ENCODE measurements at places on chromosomes 6 and 20.

DNA sequence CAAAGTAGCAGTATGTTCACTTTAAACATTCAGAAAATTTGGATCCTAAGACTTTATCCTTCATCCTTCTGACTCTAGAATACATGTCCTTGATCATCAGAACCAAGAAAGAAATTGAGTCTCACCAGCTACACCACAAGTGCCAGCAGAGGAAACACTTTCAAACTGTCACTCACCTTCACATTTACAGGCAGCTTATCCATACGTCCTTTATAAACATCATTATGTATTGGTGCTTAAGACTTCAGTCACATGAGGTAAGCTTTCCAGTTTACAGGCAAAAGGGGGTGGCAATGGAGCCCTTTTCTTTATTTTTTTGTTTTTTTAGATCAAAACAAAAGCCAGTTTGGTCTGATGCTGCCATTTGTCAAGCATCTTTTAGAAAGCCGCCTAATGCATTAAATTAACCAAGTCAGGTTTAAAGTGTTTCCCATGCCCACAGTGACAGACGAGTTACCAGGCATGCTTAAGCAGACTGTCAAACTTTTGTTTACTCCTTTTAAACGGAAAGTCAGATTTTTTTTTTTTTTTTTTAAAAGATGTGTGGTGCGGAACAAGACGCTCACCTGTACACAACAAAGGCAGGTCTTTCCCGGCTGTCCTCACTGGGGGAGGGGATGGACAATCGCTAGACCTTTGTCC, 952 bp upstream of the BRPF3 start:
- peaks cover 22% of the 10 kb centered on the region for H3K4me1 ChIP-seq
- H3K4me3 ChIP-seq = peak overlapping the region; percentile 90
- H3K27ac ChIP-seq = peak overlapping the region; percentile 100
- H3K36me3 ChIP-seq = peaks cover 1% of the 10 kb centered on the region
- DNase-seq = no peak
- no peaks in the 10 kb centered on the region for H3K27me3 ChIP-seq

DNA sequence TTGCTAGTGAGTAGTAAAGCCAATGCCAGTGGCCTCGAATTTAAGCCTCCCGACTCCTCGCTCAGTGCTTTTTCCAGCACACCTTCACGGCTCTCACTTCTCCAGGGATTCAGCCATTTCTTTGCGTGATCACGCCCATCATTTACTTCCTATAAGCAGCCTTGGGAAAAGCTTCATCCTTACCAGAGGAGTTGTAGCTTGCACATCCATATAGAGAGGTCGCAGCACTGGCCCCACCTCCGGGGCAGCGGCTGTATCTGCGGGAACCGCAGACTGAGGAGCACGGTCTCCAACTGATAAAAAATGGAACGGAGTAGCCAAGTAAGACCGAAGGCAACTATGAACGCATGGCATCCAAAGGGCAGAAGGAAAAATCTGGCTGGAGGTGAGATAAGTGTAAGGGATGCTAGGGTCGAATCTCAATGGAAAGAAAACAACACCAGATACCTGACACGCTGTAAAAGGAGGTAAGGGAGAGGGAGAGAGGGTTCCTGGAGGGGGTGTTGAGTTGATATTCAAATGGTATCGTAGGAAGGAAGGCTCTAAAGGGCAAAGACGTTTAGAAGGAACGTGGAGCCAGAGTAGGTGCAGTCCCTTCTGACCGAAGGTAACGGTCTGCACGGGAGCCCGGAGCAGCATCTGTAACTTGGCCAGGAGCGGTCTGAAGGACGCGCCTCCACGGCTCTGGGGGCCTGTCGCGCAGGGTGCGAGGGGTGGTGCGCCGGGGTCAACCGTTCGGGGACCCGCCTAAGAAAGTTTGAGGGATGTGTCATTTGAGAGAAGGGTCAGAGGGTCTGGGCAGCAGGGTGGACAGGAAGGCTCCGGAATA, 640 bp downstream of the NFS1 start:
- H3K4me1 ChIP-seq = peaks cover 15% of the 10 kb centered on the region
- no peaks in the 10 kb centered on the region for H3K27me3 ChIP-seq
- H3K4me3 ChIP-seq = peak overlapping the region; percentile 79
- DNase-seq = peak; percentile 48
- H3K36me3 ChIP-seq = peaks cover 20% of the 10 kb centered on the region
- H3K27ac ChIP-seq = peak overlapping the region; percentile 96

DNA sequence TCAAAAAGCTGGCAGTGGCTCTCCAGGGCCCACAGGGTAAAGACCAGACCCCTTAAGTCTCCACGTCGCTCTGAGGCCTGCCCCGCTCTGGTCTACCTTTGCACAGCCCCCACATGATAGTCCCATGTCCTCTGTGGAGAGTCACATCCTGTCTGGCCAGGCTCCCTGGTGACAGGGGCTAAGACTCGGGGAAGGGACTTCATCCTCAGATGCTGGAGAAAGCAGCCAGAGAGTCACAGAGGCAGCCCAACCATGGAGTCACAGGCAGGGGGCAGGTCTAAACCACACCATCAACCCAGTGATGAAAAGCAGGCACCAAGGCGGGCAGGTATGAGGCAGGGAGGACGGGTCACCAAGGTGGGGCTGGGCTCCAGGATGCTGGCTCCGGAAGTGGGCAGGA, 62.2 kb downstream of the SLC22A23 start:
- no peak for DNase-seq
- H3K4me3 ChIP-seq = no peak overlapping the region
- no peak overlapping the region for H3K27ac ChIP-seq
- H3K27me3 ChIP-seq = no peaks in the 10 kb centered on the region

- H3K4me3 ChIP-seq = no peak overlapping the region
- no peak for DNase-seq
- H3K27me3 ChIP-seq = no peaks in the 10 kb centered on the region
- no peak overlapping the region for H3K27ac ChIP-seq
- H3K36me3 ChIP-seq = no peaks in the 10 kb centered on the region
- no peaks in the 10 kb centered on the region for H3K4me1 ChIP-seq
Measured at GRCh38 chr6:12653486-12653885, 63.1 kb upstream of the PHACTR1 start.

DNA sequence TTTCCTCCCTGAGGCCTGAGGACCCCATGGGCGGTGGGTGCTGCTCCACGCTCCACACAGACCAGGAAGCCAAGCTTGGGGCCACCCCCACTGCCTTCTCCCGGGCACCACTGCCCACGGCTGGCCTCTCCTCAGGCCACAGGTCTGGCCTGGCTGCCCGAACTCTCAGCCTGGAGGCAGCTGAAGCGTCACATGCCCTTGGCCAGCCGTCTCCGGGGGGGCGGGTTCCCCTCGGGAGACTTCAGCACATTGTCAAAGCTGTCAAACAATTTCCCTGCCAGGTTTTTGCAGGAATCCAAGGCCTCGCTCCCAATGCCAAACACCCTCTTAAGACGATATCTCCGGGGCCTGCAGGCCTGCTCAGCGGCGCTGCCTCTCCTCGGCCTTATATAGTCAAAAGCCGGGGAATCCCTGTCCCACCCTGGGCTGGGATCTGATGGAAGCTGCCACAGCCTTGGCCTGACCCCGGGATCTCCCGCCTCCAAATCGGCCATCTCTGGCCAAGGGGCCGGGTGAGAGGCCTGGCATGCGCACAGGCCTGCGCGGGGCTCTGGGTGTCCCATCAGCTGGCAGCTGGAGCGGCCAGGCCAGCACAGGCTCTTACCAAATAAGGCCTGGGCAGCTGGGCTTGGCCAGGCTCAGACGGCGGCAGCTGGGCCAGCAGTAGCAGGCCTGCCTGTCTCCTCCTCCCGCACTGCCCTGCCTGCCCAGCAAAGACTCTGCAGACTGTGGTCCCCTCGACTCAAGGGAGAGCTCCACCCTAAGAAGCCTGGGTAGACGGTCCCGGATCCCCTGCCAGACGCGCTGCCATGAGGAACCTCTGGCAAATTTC, 49.7 kb downstream of the RBM38 start:
- no peaks in the 10 kb centered on the region for H3K36me3 ChIP-seq
- no peaks in the 10 kb centered on the region for H3K27me3 ChIP-seq
- peak overlapping the region; percentile 77 for H3K27ac ChIP-seq
- H3K4me1 ChIP-seq = peaks cover 36% of the 10 kb centered on the region
- DNase-seq = peak; percentile 86

DNA sequence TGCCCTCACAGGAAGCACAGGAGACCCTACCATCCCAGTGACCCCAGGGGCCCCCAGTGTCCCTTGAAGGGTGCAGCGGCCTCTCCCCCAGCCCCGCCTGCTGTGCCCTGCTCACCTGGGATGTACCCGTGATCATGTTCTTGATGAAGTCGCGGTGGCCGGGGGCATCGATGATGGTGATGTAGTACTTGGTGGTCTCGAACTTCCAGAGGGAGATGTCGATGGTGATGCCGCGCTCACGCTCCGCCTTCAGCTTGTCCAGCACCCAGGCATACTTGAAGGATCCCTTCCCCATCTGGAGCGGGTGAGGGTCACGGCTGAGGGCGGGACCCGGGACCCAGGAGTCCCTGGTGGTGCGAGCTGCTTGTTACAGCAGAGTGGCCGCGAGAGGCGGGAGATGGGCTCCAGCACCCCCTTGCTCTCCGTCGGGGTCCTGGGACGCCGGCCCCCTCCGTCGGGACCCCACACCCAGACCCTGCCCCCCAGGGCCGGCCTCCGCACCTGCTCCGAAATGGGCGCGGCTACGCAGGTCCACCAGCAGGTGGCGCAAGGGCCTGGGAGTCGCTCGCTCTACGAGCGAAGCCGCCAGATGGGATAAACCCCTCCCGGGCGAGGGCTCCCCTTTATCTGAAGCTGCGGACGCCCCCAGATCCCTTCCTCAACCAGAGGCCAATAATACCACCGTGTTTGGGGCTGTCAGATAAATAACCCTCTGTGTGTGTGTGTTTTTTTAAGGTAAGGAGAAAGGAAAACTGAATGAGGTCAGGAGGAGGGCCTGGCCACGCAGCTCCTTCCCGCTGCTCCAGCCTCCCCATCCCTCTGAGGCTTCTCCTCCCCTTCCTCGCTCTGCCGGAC, 2.9 kb downstream of the EEF1A2 start:
- no peaks in the 10 kb centered on the region for H3K36me3 ChIP-seq
- peaks cover 45% of the 10 kb centered on the region for H3K27me3 ChIP-seq
- H3K4me1 ChIP-seq = peaks cover 37% of the 10 kb centered on the region

DNA sequence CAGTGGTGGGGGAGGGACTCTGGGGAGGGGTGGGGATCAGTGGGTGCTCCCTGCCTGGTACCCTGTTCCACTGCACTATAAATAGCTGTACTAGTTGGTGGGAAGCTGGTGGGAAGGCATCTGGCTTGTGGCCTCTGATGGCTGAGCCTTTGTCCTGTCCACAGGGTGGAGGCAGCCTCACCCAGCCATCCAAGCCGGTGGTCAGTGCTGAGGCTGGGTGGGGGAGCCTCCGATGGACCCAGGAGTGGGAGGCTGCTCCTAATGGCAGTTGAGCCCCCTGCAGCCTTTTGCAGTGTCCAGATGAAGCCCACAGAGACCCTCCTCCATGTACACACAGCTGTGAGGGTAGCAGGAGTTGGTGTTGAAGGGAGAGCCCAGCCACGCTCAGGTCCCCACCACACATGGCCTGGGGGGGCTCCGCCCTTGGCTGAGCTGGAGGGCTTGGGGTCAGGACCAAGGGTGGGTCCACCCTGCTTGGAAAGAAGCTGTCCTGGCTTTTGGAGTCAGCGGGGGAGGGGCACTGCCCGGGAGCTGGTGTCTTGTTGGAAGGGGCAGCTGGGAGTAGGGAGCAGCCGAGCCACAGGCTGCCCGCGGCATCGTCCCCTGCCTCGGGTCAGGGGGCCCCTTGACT, 2.5 kb downstream of the PPDPF start:
- H3K4me1 ChIP-seq = peaks cover 36% of the 10 kb centered on the region
- no peak overlapping the region for H3K4me3 ChIP-seq
- no peak for DNase-seq
- H3K27me3 ChIP-seq = no peaks in the 10 kb centered on the region
- H3K36me3 ChIP-seq = peaks cover 4% of the 10 kb centered on the region
- no peak overlapping the region for H3K27ac ChIP-seq

GRCh38 chr6:45421709-45422502, 44.2 kb upstream of the SUPT3H start:
- peak overlapping the region; percentile 86 for H3K27ac ChIP-seq
- peak overlapping the region; percentile 69 for H3K4me3 ChIP-seq
- H3K36me3 ChIP-seq = no peaks in the 10 kb centered on the region
- H3K4me1 ChIP-seq = peaks cover 41% of the 10 kb centered on the region
- peaks cover 17% of the 10 kb centered on the region for H3K27me3 ChIP-seq

DNA sequence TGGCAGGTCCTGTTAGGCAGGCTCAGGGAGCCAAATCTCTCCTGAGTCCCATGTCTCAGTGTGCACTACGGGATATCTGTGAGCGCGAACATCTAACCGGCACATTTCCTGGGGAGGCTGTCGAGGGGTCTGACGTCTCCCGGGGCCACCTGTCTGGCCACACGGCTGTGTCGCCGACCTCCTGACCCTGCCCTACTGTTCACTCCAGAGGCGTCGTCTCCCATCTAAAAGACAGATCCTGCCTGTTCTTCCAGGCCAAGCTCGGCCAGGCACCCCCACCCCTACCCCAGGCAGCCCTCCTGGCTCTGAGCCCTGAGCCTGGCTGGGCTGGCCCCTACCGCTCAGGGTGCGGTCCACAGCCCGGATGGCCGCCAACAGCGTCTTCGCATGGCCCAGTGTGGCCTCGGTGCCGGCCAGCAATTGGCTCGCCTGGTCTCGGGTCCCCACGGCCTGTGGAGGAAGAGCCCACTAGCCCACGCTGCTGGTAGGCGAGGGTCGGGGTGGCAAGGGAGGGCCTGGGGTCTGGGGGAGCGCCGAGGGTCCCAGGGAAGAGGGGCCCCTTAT, 16.6 kb downstream of the ADRM1 start:
- H3K27ac ChIP-seq = peak overlapping the region; percentile 15
- H3K36me3 ChIP-seq = peaks cover 77% of the 10 kb centered on the region
- H3K4me1 ChIP-seq = no peaks in the 10 kb centered on the region
- DNase-seq = peak; percentile 82
- H3K27me3 ChIP-seq = no peaks in the 10 kb centered on the region

DNA sequence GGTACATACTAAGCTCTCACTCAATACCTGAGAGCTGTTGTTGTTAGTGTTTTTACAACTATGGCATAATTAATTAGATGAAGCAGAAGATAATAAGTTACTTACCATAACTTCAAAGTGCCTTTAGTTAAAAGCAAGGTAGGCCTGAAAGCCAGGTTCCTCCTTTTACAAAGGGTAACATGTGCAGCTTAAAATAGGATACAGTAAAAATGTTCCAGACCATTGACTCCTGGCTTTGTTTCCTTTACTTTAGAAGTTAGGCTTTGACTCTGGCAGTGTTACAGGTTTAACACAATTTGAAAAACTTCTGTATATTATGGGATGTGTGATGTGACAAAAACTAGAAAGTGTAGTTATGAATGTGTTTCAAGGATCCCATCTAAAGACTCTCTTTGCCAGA, 522.5 kb downstream of the EPM2A start:
- DNase-seq = no peak
- H3K36me3 ChIP-seq = no peaks in the 10 kb centered on the region
- no peaks in the 10 kb centered on the region for H3K4me1 ChIP-seq
- H3K27me3 ChIP-seq = no peaks in the 10 kb centered on the region
- no peak overlapping the region for H3K27ac ChIP-seq
- no peak overlapping the region for H3K4me3 ChIP-seq

GRCh38 chr6:162364488-162364887, 363.1 kb downstream of the PRKN start:
- no peak overlapping the region for H3K27ac ChIP-seq
- H3K4me1 ChIP-seq = no peaks in the 10 kb centered on the region
- H3K27me3 ChIP-seq = no peaks in the 10 kb centered on the region
- H3K36me3 ChIP-seq = no peaks in the 10 kb centered on the region

GRCh38 chr6:106747139-106747538, 117.8 kb downstream of the QRSL1 start:
- no peaks in the 10 kb centered on the region for H3K4me1 ChIP-seq
- no peak overlapping the region for H3K27ac ChIP-seq
- H3K4me3 ChIP-seq = no peak overlapping the region
- DNase-seq = no peak

- peaks cover 15% of the 10 kb centered on the region for H3K36me3 ChIP-seq
- DNase-seq = no peak
- no peaks in the 10 kb centered on the region for H3K27me3 ChIP-seq
- H3K4me3 ChIP-seq = no peak overlapping the region
- H3K27ac ChIP-seq = no peak overlapping the region
Measured at GRCh38 chr20:2972126-2972525, 71.3 kb upstream of the GNRH2 start.

Data from upper lobe of left lung (tissue), 6 donors.